Cortex of kidney (tissue), 1 donor: ENCODE measurements at places on chromosomes 11 and 22.

- no peak for DNase-seq
These were observed 112.1 kb downstream of the SLC1A2 start for GRCh38 chr11:35307221-35307621.

DNA sequence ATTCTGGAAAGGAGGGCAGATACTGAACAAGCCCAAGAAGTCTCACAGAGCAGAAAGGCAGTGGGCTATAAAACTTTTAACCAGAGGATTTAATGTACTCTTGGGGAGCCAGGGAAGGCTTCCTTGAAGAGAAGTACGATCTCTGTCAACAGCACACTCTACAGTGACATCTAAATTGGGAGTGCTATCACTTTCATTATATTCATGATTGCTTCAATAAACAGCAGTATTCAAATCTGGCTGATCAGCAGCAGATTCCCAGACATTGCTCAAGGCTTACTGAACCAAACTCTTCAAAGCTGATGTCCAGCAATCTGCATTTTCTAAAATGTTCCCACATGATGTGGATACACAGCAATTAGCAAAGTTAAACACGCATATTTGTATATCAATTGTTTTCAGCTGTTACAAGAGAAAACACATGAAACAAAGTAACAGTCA, 44.2 kb downstream of the SYTL2 start:
- DNase-seq, result no peak

- DNase-seq, result no peak
These were observed 39.4 kb downstream of the CARD18 start for GRCh38 chr11:105100206-105100605.

DNA sequence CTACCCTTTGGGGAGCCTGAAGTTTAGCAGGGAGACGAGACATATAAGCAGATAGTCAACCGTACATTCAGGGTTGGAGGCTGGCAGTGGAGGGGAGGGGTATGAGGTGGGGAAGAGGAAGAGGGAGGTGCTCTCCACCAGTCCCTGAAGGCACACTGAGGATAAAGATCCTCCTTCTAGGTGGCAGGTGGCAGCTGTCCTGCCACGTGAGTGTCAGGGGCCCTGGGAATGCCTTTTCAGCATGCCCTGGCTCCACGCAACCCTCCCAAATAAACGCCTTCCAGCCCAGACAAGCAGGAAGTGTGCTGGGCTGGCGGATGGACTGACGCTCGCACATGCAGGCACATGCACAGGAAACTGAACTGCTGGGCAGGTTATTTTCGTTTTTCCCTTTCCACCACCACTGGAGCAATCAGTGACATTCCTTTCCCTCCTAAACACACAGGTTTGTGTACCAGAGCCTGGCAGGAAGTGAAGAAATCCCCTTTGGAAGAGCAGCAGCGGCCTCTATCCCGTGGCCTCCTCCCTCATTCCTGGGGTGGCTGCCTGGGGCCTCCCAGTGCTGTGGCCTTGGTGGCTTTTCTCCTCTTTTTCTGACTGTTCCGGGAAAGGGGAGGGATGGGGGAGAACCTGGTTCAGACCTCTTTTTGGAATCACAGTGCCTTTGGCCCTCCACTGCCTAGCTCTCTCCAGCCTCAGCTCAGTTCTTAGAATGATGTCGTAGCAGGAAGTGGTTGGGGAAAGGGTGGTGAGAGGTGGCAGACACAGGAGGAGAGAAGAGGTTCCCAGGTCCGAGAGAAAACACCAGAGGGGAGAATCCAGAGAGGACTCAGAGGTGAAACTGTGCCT, 157.0 kb upstream of the TIMP3 start:
- DNase-seq, result no peak

- no peak for DNase-seq
These were observed 10.0 kb downstream of the SHANK2 start for GRCh38 chr11:71242391-71242790.
